ENCODE measurements at places on chromosomes 4 and X. TPM values are rescaled to one million over a fixed set of nuclear protein-coding genes. Genes with fewer than 3 reads are reported as not detected.

DNA sequence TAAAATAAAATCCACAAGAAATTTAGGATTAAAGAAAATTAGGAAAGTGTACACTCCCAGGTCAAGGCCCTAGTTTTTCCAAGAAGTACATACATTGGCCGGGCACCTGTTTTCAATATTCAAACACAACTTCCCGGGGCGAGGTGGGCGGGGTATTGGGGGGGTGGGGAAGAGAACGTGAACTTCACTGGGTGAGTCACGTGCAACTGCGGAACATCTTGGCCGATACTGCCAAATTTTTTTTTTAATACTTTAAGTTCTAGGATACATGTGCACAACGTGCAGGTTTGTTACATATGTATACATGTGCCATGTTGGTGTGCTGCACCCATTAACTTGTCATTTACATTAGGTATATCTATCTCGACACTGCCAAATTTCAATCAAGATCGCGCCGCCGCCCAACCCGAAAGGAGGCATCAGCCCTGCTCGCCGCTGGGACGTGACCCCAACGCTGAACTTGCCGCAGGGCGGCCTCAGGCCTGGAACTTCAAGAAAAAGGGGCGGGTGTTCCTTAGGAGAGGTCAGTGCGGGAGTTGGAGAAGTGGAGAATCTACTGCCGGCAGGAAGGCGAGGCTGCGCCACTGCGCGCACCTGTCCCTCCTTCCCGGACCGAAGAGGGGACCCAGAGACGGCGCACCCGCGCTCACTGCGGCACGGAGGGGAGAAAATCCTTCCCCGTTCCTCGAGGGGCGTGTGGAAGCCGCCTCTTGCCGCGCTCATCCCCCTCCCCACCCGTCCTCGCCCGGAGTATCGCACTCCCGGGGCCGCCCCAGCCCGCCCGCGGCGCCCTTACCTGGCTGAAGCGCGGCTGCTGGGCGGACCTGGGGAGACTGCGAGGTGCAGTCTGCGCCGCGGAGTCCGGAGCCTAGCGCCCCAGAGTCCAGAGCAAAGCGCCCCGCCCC is at the start of gene TEC:
Gene TEC, minus strand, starts transcription at position 883 of the 905 bp plus-strand sequence. CDS start 41,224 bp downstream, outside the sequence.
- peak; percentile 42 for ATAC-seq

GRCh38 chr4:182671749-182672148 is 245.4 kb downstream of the DCTD start:
- ATAC-seq = no peak

DNA sequence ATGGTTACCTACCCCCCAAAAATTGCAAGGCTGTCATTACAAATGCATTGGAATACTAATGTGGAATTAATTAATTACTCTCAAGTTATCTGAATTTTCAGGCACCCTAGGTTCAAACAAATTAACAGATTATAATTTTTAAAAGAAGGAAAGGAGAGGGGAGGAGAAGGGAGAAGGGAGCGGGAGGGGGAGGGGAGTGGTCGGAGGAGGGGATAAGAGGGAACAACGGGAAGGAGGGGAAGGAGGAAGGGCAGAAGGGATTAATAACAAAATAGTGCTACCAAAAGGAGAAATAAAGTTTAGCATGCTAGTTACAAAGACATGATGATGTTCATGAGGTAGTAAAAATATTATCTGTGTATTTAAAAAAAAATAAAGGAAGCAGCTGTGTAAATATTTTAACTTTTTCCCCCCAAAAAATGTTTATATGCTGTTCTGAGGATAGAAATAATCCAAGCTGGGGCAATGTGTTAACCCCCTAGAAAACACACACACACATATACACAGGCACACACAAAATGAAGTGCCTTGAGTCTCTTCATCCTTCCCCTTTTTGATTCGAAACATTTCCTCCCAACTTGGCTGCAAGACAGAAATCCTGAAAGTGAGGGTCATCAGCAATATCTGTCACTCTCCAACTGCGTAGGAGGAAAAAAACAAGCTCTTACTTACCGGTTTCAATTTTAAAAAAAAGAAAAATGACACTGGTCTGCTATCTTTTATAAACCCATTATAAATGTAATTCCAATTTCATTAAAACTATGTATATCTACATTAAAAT is 58.8 kb downstream of the PPP3CA start:
- ATAC-seq = no peak

GABRQ gene
- not detected for total RNA-seq

DNA sequence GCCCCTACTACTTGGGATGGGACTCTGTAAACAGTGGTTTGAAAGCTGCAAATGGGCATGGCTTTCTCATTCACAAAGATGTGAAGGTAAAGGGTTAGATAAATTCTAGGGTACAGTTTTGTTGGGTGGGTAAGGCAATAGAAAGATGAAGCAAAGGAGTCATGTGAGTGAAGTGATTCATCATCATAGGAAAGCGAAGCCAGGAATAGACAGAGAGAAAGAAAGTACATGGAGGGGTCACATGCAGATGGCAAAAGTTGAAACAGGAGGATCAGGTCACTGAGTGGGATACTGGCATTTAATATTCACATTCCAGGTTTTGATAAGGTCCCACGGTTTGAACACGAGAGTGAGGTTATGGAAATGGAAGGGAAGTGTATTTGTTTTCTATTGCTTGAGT is 8.2 kb upstream of the ABCG2 start:
- ATAC-seq = no peak

- no peak for ATAC-seq
Measured at GRCh38 chr4:17721496-17722355, 59.7 kb downstream of the FAM184B start.

DNA sequence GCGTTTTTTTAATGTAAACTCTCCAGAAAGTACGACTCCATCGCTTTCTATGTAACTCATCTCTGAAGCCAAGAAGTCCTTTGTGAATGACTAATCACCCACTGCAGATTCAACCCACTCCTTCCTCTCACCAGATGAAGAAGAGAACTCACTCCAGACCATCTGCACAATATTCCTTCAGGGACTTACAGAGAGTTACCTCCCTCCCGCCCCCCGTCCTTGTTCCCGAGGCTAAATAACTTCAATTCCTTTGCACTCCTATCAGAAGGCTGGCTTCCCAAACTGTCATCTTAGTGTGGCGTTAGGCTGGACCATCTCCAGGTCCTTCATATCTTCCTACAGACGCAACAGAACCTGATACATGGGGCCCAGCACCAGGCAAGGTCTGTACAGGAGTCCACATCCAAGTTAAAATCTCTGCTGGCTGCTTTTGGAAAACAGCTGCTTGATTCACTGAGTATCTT is 82.4 kb downstream of the AFAP1 start:
- peak; percentile 68 for ATAC-seq

DNA sequence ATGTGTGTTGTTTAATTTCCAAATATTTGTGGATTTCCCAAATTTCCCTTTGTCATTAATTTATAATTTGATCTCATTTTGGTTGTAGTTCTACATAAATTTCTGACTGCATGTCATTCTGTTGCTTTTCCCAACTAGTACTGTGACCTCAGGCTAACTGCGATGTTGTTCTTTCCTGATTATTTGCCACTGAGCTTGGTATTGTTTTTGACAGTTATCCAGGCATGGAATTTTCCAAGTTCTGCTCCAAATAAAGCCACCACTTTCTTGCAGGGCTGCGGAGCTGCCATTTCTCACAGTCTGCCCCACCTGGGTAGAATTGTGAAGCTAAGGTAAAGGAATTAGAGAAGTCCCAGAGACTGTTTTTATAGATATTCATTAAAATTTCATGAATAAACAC is 328.8 kb downstream of the ZNF674 start:
- no peak for ATAC-seq

GRCh38 chr4:44145868-44146267 is 302.7 kb downstream of the KCTD8 start:
- ATAC-seq = no peak

ZFYVE28 gene
- total RNA-seq = 42.7 TPM

SMARCAD1 gene
- total RNA-seq = 37.0 TPM

DSPP gene
- not detected for total RNA-seq

GRCh38 chrX:50204364-50204899 is at the start of gene CCNB3:
Gene CCNB3, plus strand, starts transcription at chrX:50204765. Its CDS starts 80,399 bp downstream, at chrX:50285164.
- ATAC-seq = peak; percentile 98

CC2D2A gene
- not detected for total RNA-seq

FOXR2 gene
- total RNA-seq = not detected

DNA sequence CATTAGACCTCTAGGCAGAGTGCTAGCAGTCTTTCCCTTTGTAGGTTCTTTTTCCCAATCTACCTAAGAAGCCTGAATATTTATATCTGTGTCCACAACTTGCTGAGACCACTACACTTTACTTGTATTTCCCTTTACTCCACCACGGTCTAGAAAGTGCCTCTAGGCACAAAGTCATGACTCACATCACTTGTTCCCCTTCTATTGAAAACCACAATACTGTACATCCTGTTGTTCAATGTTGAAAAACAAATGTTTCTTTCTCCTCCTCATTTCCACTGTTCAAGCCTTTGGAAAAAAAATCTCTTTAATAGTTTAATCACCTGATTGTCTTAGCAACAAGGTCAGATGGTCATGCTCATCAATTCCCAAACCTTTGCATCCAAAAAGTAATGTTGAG is 326.7 kb downstream of the GUCY2F start:
- no peak for ATAC-seq

- no peak for ATAC-seq
Measured at GRCh38 chrX:114050075-114050796, 533.6 kb upstream of the HTR2C start.

- no peak for ATAC-seq
Measured at GRCh38 chrX:42188730-42189129, 265.4 kb upstream of the CASK start.

SERTM2 gene
- not detected for total RNA-seq

GRCh38 chr4:41524425-41524824 is 13.5 kb upstream of the LIMCH1 start:
- ATAC-seq = no peak

DNA sequence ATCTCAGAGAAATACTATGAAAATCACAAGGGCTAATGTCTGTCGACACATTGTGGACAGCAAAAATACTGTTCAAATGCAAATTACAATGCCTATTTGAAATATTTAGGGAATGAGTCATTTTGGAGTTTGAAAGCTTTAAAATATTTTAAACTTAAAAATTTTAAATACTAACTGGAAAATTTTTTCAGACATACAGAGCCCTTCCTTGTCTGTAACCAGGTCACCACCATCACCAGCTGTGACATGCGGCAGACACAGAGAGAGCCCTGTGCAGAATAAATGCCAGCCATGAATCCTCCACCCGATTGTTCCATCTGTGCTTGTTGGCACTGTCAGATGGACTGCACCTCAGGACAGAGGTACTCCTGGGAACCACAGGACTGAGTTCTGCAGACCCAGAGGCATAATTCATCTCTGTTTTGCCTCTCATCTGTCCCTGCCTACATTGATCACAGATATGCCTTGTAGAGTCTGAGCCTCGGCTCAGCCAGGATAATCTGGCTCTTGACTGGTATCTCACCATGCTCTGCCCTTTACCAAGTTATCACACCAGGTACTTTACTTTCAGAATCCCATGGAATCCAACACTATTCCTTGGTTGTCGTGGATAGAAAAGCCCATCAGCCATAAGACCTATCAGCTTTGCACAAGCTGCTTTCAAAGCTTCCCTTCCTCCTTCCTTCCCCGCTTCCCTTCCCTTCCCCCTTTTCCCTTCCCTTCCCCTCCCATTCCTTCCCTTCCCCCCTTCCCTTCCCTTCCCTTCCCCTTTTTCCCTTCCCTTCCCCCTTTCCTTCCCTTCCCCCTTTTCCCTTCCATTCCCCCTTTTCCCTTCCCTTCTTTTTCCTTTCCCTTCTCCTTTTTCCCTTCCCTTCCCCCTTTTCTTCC is 67.2 kb downstream of the TBC1D9 start:
- ATAC-seq = no peak

ASMT gene
- 8.9 TPM for total RNA-seq

- no peak for ATAC-seq
Measured at GRCh38 chr4:67328018-67328278, 217.4 kb downstream of the CENPC start.
